ENCODE measurements at places on chromosomes 12 and 14. TPM values are rescaled to one million over a fixed set of nuclear protein-coding genes. Genes with fewer than 3 reads are reported as not detected.

Gene BMP4
- 1.2 TPM for total RNA-seq

DNA sequence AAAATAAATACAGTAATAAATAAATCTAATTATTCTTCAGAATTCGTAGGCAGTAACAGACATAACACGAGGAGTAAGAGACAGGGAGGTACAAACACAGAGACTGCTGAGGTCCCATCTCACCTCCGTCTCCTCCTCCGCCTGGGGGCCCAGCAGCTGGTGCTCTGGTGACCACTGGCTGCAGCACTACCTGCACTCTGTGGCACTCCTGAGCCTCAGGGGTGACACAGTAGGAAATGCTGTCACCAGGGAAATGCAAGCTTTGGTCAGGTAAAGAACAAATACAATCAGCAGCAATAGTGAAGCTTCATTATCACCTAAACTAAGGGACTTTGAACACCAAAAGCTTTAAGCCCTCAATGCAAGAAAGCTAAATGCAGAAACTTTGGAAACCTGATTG is 19.6 kb downstream of the GSTZ1 start:
- DNase-seq: no peak

Gene SLC8A3
- total RNA-seq: not detected

DNA sequence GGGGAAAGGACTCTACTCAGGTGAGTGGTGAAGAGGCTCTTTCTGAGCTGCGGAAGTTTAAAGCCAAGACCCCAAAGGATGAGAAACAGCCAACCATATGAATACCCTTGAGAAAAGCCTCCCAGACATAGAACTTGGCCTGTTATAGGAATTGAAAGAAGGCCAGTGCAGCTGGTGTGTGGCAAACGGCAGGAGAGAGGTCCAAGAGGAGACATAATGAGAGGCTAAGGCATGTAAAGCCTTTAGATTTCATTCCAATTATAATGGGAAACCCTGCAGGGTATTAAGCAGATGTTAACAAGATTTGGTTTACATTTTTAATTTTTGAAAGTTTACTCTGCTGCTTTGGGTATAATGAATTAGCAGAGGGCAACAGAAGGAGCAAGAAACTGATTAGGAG is 552.1 kb upstream of the FBXO33 start:
- no peak for DNase-seq

DNA sequence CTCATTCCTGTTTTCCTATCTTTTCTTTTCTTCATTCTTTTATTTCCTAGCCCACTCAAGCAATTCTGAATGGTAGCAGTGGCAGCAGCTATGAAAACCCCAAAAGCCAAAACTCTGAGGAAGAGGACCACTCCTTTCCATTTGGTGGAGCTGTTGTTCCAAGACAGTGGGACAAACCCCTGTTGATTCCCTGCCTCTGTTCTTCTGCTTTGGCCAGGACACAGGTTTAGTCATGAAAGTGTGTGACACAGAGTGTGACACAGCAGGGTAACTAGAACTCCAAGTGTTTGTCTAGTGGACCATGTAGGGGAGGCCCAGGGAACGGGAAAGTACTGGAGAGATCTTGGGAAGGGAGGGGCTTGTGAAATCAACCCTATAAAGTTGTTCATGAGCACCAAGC is 71.1 kb downstream of the PTCSC3 start:
- no peak for DNase-seq

Data from mammary epithelial cell (primary cell).